ENCODE measurements at places on chromosomes 4 and X. TPM values are rescaled to one million over a fixed set of nuclear protein-coding genes. Genes with fewer than 3 reads are reported as not detected.

DNA sequence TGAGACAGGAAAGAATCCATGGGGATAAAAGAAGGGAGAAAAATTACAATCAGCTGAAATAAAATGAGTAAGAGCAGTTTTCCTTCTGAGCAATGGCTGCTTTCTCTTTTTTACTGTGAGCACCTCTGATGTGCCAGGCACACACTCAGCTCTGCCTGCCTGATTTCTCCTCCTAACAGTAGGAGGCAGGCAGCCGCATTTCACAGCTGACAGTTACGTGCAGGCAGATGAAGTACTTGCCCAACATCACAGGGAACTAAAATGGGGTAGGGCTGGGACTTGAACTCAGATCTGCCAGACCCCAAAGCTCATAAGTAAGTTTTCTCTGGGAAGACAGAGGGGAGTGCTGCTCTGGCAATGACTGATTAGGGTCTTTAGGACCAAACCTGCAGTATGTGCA lies 54.6 kb downstream of the C4orf50 start:
- H3K36me3 ChIP-seq: no peaks in the 10 kb centered on the region
- no peak overlapping the region for H3K27ac ChIP-seq
- H3K4me3 ChIP-seq: no peak overlapping the region
- peaks cover 12% of the 10 kb centered on the region for H3K27me3 ChIP-seq
- no peaks in the 10 kb centered on the region for H3K4me1 ChIP-seq

GRCh38 chr4:141391293-141391692 lies 170.6 kb downstream of the ZNF330 start:
- no peaks in the 10 kb centered on the region for H3K4me1 ChIP-seq
- DNase-seq: peak; percentile 27
- H3K27ac ChIP-seq: no peak overlapping the region

DNA sequence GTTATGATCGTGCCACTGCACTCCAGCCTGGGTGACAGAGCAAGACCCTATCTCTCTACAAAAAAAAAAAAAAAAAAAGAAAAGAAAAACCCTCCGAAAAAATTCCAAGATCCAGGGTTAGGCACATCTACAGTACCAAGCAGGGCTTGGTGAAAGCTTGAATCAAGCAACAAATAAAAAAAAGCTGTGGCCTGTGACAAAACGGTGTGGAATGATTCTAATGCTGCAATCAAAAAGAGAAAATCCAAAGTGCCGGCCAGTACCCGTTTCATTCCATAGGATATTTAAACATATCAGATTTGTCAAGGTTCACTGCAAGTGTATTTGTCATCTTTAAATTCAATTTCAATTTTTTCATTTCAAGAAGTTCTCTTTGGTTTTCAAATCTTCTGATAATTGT lies 20.5 kb downstream of the RWDD4 start:
- H3K27me3 ChIP-seq: no peaks in the 10 kb centered on the region
- H3K4me1 ChIP-seq: peaks cover 35% of the 10 kb centered on the region
- H3K4me3 ChIP-seq: no peak overlapping the region
- peak overlapping the region; percentile 59 for H3K27ac ChIP-seq
- no peaks in the 10 kb centered on the region for H3K36me3 ChIP-seq

DNA sequence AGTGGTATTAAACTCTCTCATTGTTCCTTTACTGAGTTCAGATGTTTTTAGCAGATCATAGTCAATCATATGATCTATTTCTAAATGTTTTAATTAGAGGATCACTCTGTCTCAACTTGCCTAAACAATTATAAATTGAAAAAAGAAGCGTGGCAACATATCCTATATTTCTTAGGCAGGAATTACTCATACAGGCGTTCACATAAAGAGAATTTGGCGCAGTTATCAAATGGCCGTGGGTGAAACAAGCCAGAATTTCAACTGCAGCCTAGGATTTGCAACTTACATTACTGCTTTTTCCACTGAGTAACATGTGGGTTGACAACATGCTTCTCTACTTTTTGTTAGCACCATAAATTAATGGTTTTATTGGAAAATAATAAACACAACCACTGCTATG lies 141.3 kb downstream of the CPE start:
- H3K27ac ChIP-seq: no peak overlapping the region
- H3K4me1 ChIP-seq: no peaks in the 10 kb centered on the region
- no peak overlapping the region for H3K4me3 ChIP-seq
- DNase-seq: no peak
- no peaks in the 10 kb centered on the region for H3K36me3 ChIP-seq
- H3K27me3 ChIP-seq: no peaks in the 10 kb centered on the region

DNA sequence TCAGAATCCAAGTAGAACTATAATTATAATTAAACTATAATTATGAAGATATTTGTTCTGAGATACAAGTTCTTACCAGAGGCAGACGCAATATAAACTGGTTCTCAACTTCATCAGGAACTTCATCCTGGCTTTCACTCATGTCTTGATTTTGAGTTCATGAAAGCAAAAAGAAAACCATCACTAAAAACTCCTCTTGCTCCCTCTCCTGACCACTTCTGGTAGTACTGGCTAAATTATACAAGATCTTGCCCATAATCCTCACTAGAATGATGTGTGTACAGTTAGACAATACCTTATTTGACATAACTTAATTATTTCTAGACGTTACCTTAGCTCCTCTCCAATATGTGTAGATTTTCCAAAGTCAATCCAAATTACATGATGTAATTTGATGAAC lies 3.7 kb downstream of the TAF7L start:
- H3K4me1 ChIP-seq: no peaks in the 10 kb centered on the region
- no peaks in the 10 kb centered on the region for H3K27me3 ChIP-seq
- peak; percentile 8 for DNase-seq

GRCh38 chr4:66959207-66959606 lies 586.1 kb downstream of the CENPC start:
- no peak overlapping the region for H3K4me3 ChIP-seq
- DNase-seq: no peak
- no peak overlapping the region for H3K27ac ChIP-seq
- no peaks in the 10 kb centered on the region for H3K4me1 ChIP-seq
- H3K27me3 ChIP-seq: no peaks in the 10 kb centered on the region
- no peaks in the 10 kb centered on the region for H3K36me3 ChIP-seq

DNA sequence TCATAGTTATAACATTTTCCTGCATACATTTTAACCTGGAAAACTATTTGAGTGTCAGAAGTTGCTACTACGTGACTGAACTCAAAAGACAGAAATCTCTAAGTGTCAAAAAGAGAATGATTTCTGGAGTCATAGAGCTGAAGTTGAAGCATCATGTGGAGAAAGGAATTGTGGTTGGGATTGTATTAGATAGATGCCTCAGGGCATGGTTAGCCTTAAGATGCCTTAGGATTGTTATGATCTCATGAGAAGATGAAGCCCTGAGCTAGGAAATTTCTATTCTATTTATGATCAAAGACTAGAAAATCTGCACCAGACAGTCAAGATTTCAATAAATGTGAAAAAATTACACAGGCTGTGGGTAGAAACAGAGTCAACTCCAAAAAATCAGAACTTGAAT lies 20.2 kb downstream of the EPGN start:
- H3K4me3 ChIP-seq: no peak overlapping the region
- no peak overlapping the region for H3K27ac ChIP-seq
- no peaks in the 10 kb centered on the region for H3K27me3 ChIP-seq

DNA sequence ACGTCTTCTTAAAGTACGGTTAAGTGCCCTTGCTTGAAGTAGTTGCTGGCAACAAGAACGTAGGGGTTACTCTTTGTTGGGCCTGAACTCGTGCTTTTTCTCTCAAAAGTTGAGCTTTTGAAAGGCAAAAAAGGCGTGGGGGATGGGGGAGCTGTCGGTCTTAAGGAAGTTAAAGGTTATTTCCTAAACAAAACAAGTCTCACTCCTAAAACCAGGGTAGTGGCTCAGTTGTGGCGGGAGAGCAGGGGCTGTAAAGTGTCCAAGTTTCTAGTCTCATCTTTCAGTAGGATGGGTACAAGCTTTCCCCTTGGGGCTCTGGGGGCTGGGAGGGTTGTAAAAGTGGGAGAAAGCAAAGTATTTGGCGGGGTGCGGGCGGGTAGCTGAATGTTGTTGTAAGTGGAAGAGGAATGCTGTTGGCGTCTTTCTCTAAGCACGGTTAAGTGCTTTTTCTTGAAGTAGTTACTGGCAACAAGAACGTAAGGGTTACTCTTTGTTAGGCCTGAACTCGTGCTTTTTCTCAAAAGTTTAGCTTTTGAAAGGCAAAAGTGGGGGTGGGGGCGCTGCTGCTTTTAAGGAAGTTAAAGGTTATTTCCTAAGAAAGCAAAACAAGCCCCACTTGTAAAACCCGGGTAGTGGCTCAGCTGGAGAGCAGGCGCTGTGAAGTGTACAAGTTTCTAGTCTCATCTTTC lies 904 bp upstream of the WDR1 start:
- DNase-seq: no peak
- no peaks in the 10 kb centered on the region for H3K27me3 ChIP-seq
- H3K36me3 ChIP-seq: peaks cover 21% of the 10 kb centered on the region

- no peaks in the 10 kb centered on the region for H3K27me3 ChIP-seq
- H3K36me3 ChIP-seq: no peaks in the 10 kb centered on the region
- no peak overlapping the region for H3K4me3 ChIP-seq
- DNase-seq: peak; percentile 25
These were observed 138.5 kb upstream of the TBL1X start for GRCh38 chrX:9326369-9326768.

GRCh38 chr4:41437111-41437536 lies 100.8 kb upstream of the LIMCH1 start:
- no peaks in the 10 kb centered on the region for H3K27me3 ChIP-seq
- H3K36me3 ChIP-seq: no peaks in the 10 kb centered on the region
- peaks cover 6% of the 10 kb centered on the region for H3K4me1 ChIP-seq

GRCh38 chr4:24067367-24068193 lies 177.7 kb upstream of the PPARGC1A start:
- no peaks in the 10 kb centered on the region for H3K36me3 ChIP-seq
- H3K4me3 ChIP-seq: no peak overlapping the region
- H3K4me1 ChIP-seq: peaks cover 20% of the 10 kb centered on the region

DNA sequence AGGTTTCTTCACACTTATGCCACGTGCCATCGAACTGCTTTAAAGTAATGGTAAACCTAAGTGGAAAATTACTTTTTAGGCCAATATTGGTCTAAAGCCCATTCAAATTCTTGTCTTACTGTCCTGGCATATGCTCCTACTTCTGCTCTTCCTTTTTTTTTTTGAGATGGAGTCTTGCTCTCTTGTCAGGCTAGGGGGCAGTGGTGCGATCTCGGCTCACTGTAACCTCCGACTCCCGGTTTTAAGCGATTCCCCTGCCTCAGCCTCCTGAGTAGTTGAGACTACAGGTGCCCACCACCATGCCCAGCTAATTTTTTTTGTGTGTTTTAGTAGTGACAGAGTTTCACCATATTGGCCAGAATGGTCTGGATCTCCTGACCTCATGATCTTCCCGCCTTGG lies 129.0 kb upstream of the TECRL start:
- no peaks in the 10 kb centered on the region for H3K4me1 ChIP-seq
- no peak overlapping the region for H3K4me3 ChIP-seq
- no peaks in the 10 kb centered on the region for H3K36me3 ChIP-seq
- no peaks in the 10 kb centered on the region for H3K27me3 ChIP-seq
- DNase-seq: no peak
- no peak overlapping the region for H3K27ac ChIP-seq

DNA sequence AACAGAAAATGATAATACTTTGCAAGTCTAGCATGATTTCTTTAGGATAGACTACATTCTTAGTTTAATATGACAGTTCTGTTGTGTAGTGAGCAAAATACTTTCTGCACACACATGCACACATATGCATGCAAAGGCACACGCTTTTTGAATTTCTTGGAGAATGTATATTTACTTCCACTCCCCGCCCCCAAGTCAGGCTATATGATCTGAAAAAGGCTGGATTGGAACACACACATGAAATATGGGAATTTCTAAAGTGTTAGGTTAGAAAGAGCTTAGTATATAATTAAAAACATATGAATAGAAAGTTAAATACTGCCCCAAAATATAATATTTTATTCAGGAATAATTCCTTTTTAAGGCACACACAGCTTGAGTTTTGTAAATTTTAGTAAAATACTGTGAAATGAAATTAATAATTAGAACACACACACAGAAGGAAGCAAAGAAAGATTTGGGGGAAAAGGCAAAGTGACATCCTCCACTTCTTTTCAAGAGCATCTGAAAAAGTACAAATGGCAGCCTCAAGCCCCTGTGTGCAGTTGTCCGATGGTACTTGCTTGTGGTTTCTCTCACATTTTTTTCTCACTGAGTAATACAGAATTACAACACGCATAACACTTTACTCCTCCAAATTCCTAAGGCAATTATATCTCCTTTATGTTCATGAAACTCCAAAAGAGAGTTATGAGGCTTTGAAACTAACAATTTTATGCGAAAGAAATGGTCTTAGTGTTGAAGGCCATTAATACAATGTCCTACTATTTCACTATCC lies 228.9 kb upstream of the ETNPPL start:
- H3K36me3 ChIP-seq: no peaks in the 10 kb centered on the region
- H3K4me3 ChIP-seq: no peak overlapping the region
- H3K27me3 ChIP-seq: no peaks in the 10 kb centered on the region
- H3K4me1 ChIP-seq: peaks cover 8% of the 10 kb centered on the region
- peak overlapping the region; percentile 7 for H3K27ac ChIP-seq
- DNase-seq: peak; percentile 83

- no peaks in the 10 kb centered on the region for H3K4me1 ChIP-seq
- H3K4me3 ChIP-seq: no peak overlapping the region
- H3K27me3 ChIP-seq: peaks cover 2% of the 10 kb centered on the region
- H3K36me3 ChIP-seq: no peaks in the 10 kb centered on the region
- no peak for DNase-seq
These were observed 172.5 kb upstream of the GATB start for GRCh38 chr4:151933122-151933827.

DNA sequence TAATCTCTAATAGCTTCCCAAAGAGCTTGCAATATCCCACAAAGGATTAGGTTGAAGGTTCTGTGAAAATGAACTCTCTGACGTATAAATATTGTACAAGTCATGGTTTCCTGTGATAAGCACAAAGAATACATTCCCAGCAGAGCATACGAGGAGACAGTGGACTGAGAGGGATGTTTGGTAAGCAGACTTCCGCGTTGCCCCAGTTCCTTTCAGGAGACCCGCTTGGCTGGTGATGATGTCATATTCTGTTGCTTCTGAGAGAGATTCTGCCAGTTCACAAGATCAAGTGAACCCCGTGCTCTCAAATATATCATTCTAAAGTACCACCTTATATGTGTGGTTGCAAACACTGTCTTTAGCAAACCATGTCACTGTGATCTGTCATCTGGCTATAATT lies 323.9 kb upstream of the CASK start:
- peak; percentile 10 for DNase-seq
- H3K4me1 ChIP-seq: no peaks in the 10 kb centered on the region
- no peaks in the 10 kb centered on the region for H3K36me3 ChIP-seq
- no peak overlapping the region for H3K27ac ChIP-seq
- H3K4me3 ChIP-seq: no peak overlapping the region

DNA sequence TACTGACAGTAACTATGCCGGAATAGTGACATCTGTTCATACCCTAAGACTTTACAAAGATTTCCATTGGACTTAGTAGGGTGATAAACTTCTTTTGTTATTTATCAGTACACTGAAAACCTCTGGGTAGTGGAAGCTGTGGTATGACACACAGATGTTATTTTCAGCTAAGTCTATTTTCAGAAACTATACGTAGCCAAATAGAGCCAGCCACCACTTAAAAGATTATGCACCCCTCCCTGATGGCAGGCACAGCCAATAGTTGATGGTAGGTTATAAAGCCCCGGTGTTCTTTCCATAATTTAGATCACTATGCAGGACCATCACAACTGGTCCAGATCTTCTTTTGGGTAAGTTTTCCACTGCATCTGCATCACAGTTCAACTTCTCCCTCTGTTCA lies 1603.2 kb upstream of the PABPC4L start:
- no peaks in the 10 kb centered on the region for H3K27me3 ChIP-seq
- H3K4me3 ChIP-seq: no peak overlapping the region
- no peak for DNase-seq

Gene AKAP4
- not detected for total RNA-seq

Gene HERC5
- total RNA-seq: 23.0 TPM

Gene CT45A1
- not detected for total RNA-seq

Gene NMU
- total RNA-seq: not detected

Gene AMOT
- 36.9 TPM for total RNA-seq

Gene NXF2
- not detected for total RNA-seq

Gene NXF2B
- not detected for total RNA-seq

Gene PDCL2
- not detected for total RNA-seq
